ENCODE measurements at places on chromosomes 5 and 9.
A peak's percentile ranks its signal among the peaks of the same experiment; 100 is the strongest.

DNA sequence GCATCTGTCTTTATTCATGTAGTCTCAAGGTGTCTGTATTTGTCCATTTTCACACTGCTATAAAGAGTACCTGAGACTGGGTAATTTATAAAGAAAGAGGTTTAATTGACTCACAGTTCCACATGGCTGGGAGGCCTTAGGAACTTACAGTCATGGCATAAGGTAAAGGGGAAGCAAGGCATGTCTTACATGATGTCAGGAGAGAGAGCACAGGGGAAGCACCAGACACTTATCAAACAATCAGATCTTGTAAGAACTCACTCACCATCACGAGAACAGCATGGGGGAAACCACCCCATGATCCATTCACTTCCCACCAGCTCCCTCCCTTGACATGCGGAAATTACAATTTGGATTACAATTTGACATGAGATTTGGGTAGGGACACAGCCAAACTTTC lies 44.2 kb downstream of the NLN start:
- no peak for DNase-seq

- no peak for DNase-seq
These were observed 61.9 kb downstream of the IRX1 start for GRCh38 chr5:3657364-3658022.

- no peak for DNase-seq
These were observed 25.6 kb downstream of the ISOC1 start for GRCh38 chr5:129120158-129120581.

DNA sequence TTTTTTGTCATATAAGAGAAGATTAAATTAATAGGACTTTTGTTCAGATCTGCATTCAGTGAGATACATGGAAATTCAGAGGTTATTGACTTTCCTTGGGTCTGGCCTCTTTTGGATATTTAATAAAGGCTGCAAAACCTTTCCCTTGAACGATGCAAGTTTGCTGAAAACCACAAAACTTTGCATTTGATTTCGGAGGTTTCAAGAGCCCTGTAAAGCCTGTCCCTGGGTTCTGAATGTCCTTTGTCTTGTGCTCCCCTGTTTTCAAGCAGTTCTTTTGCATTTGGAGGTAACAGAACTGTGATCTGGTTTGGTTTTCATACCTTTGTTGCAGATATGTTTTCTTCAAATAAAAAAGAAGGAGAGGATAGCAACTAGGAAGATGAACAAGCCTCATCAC lies 188.1 kb upstream of the DMRT1 start:
- DNase-seq: no peak

DNA sequence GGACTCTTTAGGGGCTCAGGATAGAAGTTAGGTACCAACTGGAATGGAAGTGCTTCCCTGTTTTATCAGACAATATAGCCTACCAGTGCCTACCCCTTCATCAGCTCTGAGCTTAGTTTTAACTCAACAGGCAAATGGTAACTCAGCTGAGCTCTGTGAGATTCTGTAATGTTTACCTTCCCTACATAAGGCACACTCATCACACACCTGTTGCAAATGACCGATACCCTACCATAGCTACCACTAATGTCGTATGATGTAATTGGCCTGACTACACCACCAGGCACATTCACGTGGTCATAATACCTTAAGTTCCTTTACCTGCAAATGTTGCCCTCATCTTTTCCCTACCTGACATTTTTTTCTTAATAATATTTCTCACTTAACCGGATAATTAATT lies 254.8 kb downstream of the ADGRV1 start:
- no peak for DNase-seq

GRCh38 chr9:128713411-128713780 lies 10.5 kb downstream of the ZDHHC12 start:
- no peak for DNase-seq

- DNase-seq: no peak
These were observed 21.0 kb downstream of the CDKL3 start for GRCh38 chr5:134345996-134346395.

- DNase-seq: no peak
These were observed 47.6 kb downstream of the PDCD1LG2 start for GRCh38 chr9:5557606-5558587.

- DNase-seq: no peak
These were observed 35.7 kb upstream of the ORM1 start for GRCh38 chr9:114287001-114287762.

GRCh38 chr9:113558632-113559502 lies 95.3 kb downstream of the RGS3 start:
- no peak for DNase-seq

GRCh38 chr9:134235366-134235765 lies 71.0 kb upstream of the RNU6ATAC start:
- DNase-seq: no peak

DNA sequence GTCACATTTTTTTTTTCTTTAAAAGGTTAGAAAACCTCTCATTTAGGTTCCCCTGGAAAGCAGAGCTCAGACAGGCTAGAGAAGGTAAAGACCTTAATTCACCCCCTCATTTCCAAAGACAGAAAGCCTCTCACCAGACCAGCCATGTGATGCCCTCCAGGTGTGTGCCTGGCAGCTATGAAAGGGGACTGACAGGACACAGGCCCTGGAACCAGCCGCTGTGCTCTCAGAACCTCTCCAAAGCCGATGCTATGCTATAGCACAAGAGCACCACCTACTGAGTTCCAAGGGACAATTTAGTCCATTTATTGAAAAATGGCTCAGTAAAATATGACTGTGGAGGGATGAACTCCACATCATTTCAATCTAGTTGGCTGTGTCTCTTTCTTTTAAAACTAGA lies 48.8 kb downstream of the FANCC start:
- DNase-seq: peak; percentile 4

Measured in hippocampal formation (tissue), 2 donors.